Fibroblast of skin of left biceps (primary cell): ENCODE measurements at places on chromosomes 1 and 21.

DNA sequence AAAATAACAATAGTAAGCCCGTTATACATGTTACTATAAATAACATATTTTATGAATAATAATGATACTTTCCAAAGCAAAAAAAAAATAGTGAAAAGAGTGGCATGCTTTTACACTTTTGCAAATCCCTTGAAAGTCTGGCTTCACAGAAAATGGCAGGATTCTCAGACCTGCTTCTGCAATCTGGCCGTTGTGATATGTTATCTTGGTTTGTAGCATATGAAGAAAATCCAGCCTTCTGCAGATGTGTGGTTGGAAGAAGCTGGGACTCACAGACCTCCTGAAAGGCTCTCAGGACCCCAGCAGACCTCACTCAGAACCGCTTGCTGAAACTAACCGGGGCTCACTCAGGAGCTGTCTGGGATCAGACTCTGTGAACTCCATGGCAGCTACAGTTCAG is 256.0 kb upstream of the TMEM51 start:
- no peak for DNase-seq

DNA sequence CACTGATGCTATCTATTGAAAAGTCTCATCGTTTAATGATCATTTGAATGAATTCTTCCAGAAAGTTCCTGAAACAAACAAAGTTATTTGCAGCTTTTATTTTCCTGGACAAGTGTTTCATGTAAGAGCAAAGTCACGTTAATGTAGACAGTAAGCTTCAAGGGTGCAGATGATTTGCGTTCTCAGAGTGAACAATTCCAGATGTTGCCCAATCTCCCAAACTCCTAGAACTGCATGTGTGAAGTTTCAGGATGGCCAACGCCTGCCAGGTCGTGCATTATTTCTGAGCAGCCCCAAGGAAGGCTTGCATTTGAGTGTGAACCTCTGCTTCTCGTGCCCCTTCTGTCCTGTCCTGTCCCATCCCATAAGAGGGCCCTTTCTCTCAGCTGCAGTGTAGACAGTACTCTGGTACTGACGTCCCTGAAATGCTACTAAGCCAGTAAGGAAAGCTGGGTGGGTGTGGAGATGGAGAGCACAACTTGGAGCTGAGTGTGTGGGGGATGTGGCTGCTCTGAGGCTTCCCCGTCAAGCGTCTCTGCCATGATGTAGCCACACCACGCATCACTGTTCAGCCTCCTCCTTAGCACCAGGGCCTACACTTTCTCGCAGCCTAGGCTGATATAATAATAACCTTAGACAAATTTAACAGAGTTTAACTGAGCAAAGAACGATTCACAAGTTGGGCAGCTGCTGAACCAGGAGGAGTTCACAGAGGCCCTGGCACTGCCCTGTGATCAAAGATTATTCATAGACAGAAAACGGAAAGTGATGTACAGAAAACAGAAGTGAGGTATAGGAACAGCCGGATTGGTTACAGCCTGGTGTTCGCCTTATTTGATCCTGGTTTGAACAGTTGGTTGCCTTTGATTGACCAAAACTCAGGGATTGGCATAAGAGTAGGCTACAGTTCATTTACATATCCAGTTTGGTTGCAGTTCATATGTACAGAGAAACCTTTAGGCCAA is 50.4 kb downstream of the RHOU start:
- DNase-seq: no peak

GRCh38 chr1:25477448-25478034 is 46.8 kb downstream of the MACO1 start:
- no peak for DNase-seq

DNA sequence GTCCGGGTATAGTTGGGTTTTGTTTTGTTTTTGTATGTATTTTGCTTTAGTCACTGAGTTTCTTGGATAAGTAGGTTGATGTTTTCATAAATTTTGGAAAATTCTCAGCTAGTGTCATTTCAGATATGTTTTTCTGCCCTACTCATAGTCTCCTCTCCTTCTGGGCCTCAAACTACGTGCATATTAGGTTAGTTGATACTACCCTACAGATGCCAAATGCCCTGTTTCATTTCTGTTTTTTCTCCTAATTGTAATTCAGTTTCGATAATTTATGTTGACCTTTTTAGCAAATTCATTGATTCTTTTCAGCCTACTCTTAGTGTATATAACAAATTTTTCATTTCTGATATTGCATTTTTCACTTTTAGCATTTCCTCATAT is 268.6 kb upstream of the RGS18 start:
- no peak for DNase-seq

- no peak for DNase-seq
Measured at GRCh38 chr21:45405271-45405818, 380 bp downstream of the COL18A1 start.

GRCh38 chr1:180536821-180537372 is 21.9 kb upstream of the OVAAL start:
- no peak for DNase-seq

GRCh38 chr1:29657816-29658215 is 421.5 kb downstream of the PTPRU start:
- DNase-seq: no peak

GRCh38 chr1:58896246-58897183 is 112.7 kb upstream of the JUN start:
- no peak for DNase-seq

DNA sequence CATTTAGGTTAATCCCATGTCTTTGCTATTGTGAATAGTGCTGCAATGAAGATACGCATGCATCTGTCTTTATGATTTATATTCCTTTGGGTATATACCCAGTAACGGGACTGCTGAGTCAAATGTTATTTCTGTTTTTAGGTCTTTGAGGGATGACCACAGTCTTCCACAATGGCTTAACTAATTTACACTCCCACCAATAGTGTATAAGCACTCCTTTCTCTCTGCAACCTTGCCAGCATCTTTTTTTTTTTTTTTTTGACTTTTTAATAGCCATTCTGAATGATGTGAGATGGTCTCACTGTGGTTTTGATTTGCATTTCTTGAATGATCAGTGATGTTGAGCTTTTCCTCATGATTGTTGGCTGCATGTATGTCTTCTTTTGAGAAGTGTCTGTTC is 33.5 kb downstream of the ASH1L start:
- no peak for DNase-seq

GRCh38 chr1:227736814-227737432 is 1.7 kb downstream of the SNAP47 start:
- no peak for DNase-seq

- no peak for DNase-seq
Measured at GRCh38 chr1:220227393-220227792, 44.9 kb downstream of the RAB3GAP2 start.

GRCh38 chr1:19877821-19878636 is 4.2 kb upstream of the OTUD3 start:
- DNase-seq: no peak

DNA sequence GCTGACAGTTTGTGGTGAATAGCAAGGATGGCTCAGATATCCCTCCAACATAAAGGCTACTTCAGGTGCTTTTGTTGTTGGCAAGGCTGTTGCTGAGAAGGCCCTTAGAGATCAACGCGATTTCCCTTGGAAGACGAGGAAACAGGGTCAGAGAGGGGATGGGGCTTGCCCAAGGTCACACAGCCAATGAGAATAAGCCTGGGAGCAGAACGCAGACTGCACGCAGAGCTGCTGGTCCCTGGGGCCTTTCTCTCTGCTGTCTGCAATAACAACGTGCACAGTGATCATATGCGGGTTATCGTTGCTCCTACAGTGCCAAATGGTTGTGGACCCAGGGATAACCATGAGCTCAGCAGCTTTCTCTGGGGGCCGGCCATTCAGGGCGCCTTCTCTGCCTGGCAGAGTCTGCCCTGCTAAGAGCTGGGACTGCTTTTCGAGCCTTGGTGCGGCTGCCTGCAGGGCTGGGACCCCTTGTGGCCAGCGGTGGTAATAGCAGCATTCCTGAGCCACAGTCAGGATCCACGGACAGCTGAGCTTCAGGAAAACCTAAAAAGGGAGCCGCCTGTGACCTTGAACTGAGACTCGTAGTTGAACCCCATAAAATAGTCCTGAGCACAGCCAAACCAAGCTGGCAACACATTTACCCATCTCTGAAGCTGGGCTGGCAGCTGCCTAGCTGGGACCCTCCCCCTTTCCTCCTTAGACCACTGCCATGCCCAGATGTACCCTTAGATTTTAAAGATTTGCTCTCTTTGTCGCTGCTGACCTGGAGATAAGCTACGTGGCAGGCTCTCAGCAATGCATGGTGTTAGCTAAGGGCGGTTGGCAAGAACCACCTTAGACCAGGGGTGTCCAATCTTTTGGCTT is 39.8 kb downstream of the HTR6 start:
- peak; percentile 15 for DNase-seq

- no peak for DNase-seq
Measured at GRCh38 chr1:209527372-209527771, 56.1 kb upstream of the CAMK1G start.

DNA sequence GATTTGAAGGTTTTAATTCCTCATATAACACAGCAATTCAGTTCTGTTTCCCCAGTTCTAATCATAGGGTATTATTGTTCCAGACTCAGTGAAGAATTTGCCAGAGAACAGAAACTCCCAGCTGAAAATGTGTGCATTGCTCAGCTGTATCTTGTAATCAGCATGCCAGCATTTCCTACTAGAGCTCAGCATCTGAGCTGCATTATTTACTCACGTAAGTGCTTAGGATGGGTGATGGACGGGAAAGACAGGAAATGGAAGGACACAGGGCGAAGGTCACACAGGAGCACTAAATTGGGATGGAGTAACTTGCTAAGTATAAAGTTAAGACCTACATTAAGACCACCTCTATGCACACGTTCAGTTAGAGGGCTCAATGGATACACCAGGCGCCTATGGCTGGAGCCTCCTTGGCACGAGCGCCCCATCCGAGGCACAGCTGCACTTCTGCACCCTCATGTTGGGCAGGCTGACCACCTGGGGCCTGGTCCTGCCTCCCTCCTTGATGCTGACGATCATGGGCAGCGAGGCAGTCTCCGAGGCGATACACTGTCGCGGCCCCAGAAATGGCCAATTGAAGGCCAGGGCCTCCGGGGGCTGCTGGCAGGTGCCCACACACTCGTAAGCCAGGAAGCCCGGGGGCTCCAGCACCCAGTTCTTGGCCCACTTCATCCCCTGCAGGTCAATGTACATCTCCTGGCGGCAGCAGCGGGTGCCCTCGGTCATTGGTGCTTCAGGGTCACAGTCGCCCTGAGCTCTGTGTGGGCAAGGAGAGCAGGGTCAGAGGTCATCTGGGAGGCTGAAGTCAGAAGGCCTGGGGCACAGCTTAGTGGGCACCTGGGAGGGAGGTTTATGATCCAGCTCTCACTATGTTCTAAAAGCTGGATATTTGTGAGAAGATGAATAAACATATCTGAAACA is 3.7 kb downstream of the LEFTY2 start:
- no peak for DNase-seq

DNA sequence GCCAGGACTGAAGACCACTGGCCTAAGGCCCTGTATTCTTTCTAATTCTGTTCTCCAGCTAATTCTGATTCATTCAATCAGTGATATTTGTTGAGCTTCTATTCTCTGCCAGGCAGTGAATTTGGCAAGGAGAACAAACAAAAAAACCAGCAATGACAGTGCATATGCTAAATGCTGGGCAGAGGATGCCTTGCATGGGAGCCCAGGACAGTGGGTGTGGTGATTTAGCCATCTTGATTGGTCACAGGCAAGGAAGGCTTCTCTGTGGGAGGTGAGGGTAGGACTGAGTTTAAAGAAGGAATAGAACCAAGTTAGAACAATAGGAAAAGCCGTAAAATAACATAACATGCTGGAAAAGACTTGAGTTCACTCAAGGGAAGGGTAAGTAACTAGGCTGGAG is 9.2 kb upstream of the CPT2 start:
- DNase-seq: no peak

- peak; percentile 13 for DNase-seq
Measured at GRCh38 chr1:172449585-172450523, 6.0 kb upstream of the PIGC start.

GRCh38 chr1:166974647-166975345 is 544 bp downstream of the ILDR2 start:
- DNase-seq: no peak

DNA sequence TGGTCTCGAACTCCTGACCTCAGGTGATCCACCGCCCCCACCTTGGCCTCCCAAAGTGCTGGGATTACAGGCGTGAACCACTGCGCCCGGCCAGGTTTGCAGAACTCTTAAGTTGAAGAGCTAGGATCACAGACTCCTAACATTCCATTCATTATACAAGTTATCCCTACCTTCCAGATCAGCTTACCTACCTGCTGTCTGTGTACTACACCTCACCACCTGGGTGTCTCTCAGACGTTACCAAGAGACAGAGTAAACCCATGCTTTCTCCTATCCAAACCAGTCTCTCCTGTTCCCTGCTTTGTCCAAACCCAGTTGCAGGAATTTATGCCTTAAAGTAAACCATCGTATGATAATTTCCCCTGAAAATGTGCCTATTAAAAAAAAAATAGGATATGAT is 123.0 kb upstream of the L1TD1 start:
- no peak for DNase-seq

GRCh38 chr1:24277420-24278169 is 41.6 kb upstream of the GRHL3 start:
- no peak for DNase-seq

- DNase-seq: no peak
Measured at GRCh38 chr21:44779417-44780136, 22.0 kb downstream of the UBE2G2 start.

DNA sequence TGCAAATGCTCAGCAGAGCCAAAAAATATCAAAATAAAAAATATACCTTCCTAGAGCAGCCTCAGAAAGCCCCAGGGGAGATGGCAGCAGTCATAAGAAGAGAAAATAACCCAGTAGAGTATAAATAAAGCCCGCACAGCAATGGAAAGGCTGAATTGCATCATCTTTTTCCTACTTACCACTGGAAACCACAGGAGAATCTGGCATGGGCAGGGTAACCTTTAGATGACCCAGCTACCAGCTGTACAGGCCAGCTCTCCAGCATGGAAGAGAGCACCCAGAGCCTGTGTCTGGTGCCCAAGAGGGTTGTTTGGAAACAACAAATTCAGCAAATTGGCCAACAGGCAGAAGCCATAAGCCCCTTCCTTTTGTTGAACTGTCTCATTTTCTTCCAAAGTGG is 253.1 kb downstream of the OMA1 start:
- DNase-seq: no peak

DNA sequence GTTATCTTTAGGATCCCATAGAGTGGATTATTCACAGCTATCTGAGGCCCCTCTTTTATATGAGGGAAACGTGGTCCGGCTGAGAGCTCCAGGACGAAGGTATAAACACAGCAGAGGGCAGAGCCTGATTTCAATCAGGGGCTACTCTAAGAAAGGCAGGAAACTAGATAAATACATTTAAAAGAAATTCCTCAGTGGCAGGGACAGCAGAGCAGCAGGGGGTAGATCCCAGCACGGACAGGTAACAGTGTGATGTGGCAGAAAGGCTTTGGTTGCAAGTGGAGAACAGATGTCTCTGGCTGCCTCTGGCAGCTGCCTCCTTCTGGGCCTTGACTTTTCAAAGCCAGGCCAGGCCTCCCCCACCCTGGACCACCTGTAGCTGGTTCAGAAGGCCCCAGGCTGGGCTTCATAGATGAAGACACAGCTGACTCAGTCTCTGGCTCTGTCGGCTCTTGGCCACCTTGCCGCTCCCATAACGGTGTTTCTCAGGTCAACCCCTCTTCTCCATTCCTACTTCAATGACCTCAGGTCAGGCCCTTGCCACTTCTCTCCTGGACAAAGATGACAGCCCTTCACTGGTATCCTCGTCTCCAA is 43.8 kb downstream of the FAM78B start:
- DNase-seq: no peak

- no peak for DNase-seq
Measured at GRCh38 chr1:153587314-153587713, 21.7 kb upstream of the S100A2 start.
